Right ventricle myocardium superior (tissue), 1 donor: ENCODE measurements at places on chromosomes 4 and X.

GRCh38 chr4:189147005-189147929 is 793.4 kb upstream of the FRG1 start:
- no peak for DNase-seq

- peak; percentile 68 for DNase-seq
Observed at GRCh38 chr4:2515830-2516550, 20.5 kb upstream of the FAM193A start.

GRCh38 chr4:8593264-8594096 is 915 bp downstream of the CPZ start:
- peak; percentile 8 for DNase-seq

DNA sequence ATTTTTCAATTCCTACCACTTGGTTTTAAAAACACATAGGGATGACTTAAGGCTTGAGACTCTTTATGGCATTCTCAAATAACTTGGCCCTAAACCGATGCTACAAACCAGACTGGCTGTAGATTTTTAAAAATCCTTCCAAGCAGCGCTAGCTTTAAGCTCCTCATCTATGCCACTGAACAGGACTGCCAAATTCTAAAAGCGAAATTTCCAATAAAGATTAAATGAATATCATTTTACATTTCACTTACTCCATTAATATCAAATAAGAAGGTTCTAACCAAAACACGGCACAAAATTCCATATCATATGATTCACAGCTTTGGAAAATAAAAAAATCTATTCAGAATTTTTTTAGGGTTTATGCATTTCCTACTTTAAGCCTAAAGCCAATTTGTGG is 134.2 kb downstream of the FANCB start:
- DNase-seq: no peak

GRCh38 chr4:31518796-31519250 is 798.7 kb downstream of the PCDH7 start:
- DNase-seq: no peak

DNA sequence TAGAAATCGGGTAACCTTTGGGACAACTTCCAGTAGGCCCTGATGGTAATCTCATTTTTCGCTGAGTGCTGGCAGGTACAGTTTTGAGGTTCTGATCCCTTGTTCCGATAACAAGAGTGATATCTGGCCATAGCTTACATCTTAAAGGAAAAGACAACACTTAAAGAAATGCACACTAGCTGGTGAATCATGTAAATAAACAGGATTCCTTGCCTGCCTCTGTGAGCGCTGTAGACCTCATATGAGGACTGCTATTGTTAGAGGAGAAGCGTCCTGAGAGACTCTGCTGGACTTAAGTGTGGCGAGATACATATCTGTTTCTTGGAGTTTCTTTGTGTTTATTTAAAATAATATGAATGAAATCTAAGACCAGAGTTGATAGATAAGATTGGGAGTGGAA is 149.3 kb upstream of the SLC4A4 start:
- no peak for DNase-seq

- no peak for DNase-seq
Observed at GRCh38 chr4:153787061-153787560, 1.8 kb downstream of the SFRP2 start.

- peak; percentile 48 for DNase-seq
Observed at GRCh38 chrX:12894074-12895030, 12.1 kb upstream of the TLR8 start.

GRCh38 chr4:185143601-185143969 is 519 bp downstream of the SLC25A4 start:
- DNase-seq: peak; percentile 75

DNA sequence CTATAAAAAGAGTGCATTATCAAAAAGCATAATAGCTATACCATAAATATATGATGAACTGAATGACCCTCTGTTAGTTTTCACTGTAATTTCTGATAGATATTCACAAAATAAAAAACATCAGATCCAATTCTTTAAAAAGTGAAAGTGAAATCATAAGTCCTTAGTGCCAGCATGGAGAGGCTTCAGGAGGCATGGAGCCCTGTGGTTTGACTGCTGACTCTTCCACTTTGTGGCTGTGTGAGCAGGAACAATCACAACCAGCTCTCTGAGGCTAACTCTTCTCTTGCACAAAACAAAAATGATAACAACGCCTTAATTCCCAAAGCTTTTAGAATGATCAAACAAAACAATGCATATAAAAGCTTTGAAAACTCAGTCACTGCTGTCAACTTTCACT is 1143.9 kb downstream of the PDHA2 start:
- no peak for DNase-seq

- peak; percentile 80 for DNase-seq
Observed at GRCh38 chrX:129540068-129540653, at the start of gene OCRL. TSS of gene OCRL (plus strand) at chrX:129540259. CDS start at chrX:129540440, 181 bp downstream.

DNA sequence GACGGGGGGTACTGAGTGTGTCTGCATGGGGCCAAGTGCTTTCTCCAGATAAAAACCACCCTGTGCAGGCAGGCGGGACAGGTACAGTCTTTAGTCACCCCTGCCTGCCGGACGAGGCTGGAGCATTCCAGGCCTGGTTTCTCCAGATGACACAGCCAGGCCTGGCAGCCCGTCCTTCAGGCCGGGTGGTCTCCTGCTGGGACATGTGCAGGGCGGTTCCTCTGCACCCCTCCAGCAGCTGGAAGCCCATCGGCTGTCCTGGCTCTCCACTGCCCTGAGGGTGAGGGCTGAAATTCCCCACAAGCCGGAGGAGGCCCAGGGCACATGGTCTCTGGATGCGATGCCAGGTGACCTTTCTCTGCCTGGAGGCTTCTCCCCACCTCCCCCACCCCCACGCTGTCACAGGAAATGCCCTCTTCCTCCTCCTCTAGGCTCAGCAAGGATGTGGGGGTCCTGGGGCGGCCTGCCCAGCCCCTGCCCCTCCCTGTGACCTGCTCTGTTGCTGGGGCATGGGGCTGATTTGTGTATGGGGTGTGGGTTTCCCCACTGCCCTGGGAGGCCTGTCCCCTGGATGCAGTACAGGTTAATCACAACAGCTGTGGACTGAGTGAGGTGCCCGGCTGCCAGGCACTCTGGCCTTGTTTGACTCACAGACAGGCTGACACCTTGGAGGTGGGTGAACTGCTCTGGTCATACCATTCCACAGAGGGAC is 110.7 kb upstream of the LRPAP1 start:
- no peak for DNase-seq
